ENCODE measurements at places on chromosomes 11 and 22.

GRCh38 chr11:134332189-134332631 lies 422 bp downstream of the GLB1L2 start:
- DNase-seq = no peak

DNA sequence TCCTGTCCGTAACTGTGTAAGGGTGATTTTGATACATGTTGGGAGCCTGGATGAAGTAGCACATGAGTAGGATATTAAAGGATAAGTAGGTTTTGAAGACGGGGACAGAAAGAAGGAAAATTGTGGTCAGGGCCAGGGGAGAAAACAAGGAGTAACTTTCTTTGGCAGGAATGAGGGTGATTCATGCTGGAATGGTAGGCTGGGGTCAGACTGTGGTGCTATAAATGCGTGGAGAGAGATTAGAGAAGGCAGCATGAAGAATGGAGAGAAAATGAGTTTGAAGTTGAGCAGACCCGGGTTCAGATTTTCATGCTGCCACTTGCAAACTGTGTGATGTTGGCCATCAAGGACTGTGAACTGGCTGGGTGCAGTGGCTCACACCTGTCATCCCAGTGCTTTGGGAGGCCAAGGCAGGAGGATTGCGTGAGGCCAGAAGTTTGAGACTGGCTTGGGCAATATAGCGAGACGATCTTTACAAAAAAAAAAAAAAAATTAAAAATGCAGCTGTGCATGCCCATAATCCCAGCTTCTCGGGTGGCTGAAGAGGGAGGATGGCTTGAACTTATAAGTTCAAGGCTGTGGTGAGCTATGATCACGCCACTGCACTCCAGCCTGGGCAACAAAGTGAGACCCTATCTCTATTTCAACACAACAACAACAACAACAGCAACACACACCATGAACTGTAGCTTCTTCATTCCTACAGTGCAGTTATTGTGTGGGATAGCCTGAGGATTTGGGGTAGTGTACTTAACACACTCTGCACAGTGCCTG lies 22.3 kb downstream of the ZBTB16 start:
- DNase-seq = no peak

DNA sequence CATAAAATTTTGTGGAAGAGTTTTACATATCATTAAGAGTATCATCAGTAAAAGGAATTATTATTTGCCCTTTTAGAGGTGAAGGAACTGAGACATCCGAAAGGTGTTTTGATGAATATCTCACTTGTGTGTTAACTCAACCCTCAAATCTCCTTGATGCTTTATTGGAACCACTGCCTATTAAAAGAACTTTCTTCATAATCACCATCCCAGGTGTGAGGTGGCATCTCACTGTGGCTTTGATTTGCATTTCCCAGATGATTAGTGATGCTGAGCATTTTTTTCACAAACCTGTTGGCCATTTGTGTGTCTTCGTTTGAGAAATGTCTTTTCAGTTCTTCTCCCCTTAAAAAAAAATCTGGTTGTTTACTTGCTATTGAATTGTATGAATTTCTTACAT lies 134.0 kb upstream of the SYN3 start:
- no peak for DNase-seq

GRCh38 chr11:68273026-68273738 lies 1.4 kb upstream of the C11orf24 start:
- DNase-seq = no peak

DNA sequence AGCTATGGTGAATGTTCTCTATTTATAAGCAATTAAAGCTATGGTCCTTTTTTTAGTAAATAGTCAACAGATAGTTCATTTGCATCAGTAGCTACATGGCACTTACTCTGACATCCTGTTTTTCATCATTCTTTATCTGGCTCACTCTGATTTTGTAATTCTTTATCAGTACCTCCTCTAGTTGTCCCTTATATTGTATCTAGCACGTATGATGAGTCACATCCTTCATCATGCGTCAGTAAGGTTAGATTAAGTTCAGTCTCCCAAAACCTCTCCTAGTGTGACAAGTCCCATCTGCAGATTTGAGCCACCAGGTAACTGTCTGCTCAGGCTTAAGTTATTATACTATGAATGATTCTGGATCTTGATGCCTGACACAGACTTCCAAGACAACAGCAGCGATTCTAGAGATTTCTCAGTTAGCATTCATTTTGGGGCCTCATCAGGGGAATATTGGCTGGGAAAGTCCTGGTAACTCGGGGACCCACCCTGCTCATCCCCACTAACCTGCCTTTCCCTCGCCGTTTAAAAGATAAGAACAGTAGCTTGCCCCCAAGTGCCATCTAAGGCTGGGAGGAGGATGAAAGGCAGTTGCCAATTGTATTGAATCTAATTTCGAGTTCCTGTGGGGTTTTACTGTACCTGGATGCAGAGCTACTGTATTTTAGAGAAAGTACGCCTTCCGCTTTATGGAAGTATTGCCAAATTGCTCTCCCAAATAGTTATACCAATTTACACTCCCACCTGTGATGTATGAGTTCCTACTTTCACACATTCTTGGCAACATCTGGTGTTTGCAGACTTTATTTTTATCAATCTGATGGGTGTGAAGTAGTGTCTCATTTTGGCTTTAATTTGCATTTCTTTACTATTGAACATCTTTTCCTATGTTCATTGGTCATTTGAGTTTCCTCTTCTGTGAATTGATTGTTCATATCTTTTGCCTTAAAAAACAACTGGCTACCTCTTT lies 55.9 kb downstream of the ZC3H12C start:
- DNase-seq = no peak

GRCh38 chr22:50264104-50264745 lies 2.7 kb upstream of the MAPK12 start:
- DNase-seq = no peak

DNA sequence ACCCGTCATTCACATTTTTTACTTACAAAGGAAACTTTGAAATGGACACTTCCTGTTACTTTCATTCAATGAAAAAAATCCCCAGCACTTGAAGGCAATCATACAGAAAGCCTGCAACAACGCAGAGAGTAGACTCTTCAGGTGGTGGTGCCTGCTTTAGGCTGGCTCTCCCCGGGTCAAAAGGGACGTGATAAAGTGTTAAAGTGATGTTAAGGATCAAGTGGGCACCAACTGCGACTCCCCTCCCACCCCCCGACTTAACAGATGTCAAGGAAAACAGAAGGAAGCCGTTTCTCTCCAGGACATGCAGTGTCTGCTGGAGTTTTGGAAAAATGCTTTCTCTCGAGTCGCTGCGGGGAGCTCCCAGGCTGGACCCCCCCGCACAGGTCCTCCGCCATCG lies 414 bp upstream of the PNPLA3 start:
- DNase-seq = no peak

DNA sequence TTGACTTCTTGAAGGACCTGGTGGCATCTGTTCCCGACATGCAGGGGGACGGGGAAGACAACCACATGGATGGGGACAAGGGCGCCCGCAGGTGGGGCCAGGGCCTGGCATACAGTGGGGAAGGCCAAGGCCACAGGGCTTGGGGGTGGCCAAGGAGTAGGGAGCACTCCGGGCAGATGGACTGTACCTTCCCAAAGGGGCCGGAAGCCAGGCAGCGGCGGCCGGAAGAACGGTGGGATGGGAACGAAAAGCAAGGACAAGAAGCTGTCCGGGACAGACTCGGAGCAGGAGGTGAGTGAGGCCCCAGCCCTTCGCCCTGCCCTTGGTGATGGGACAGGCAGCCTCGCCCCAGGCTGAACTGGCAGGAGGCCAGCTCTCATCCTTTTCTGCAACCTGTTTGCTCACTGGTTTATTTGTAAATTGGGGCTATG lies 1.2 kb downstream of the DRAP1 start:
- no peak for DNase-seq

- DNase-seq = no peak
Observed at GRCh38 chr11:118827118-118827517, 36.2 kb upstream of the DDX6 start.

Data from left forelimb (tissue), 1 donor.